ENCODE measurements at places on chromosomes 1 and 21.

DNA sequence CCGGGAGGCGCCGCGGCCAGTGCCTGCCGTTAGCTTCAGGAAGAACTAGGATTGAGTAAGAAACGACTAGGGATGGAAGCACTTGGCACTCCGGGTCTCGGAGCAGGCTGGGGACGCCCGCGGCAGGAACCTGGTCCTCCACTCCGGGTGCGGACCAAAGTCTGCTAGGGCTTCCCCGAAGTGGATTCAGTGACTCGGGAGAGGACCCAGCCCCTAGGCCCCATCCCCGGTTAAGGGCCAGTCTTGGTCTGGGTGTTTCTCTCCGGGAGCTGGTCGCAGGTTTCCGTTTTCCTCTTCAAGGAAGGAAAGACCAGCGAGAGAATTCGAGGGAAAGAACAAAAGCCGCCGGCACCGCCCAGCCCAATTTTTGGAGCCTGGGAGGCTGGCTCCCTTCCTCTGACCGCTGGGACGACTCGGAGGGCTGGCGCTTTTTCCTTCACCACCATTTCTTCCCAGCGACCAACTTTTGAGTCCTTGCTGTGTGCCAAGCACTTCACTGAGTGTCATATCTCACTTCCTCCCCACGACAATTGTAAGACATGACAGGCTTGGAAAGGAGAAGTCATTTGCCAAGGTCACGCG lies 16.8 kb upstream of the STMN1 start:
- no peak for DNase-seq

GRCh38 chr1:29543586-29543985 lies 307.3 kb downstream of the PTPRU start:
- no peak for DNase-seq

- DNase-seq: no peak
Measured at GRCh38 chr1:77484334-77484733, 198.1 kb downstream of the ZZZ3 start.

DNA sequence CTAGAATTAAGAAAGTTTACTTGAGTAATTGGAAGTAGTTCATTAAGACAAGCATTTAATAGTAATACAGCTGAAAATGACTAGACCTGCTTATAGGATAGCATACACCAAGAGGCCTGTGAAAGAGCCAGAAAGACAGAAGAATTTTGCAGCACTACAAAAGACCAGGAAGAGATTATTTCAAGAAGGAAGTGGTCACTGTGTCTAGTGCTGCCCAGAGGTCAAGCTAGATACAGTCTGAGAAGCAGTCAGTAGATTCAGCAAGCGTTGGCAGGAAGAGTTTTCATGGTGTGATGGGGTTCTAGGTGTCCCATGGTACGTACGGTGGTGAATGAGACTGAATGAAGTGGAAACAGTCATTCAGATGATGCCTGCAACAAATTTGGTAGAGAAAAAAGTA lies 31.5 kb downstream of the RGS8 start:
- DNase-seq: no peak

DNA sequence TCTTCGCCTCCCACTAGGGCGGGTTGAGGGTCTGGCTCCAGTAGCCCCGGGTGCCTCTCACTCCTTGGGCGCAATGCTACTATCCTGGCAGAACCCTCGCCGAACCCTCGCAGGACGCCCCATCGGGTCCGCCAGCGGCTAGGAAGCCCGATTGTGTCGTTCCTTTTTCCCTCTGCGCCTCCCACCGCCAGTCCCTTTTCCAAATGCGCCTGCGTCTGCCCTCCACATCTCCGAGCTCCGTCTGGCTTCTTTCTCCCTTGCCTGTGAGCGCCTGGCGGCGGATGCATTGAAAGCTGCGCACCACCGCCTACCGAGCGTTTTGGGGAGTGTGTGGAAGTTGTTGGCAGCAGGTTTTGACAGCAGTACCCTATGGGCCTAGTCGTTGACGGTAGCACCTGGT lies 1.0 kb upstream of the DIRAS3 start:
- no peak for DNase-seq

- no peak for DNase-seq
Measured at GRCh38 chr1:58466630-58467241, 79.8 kb downstream of the OMA1 start.

DNA sequence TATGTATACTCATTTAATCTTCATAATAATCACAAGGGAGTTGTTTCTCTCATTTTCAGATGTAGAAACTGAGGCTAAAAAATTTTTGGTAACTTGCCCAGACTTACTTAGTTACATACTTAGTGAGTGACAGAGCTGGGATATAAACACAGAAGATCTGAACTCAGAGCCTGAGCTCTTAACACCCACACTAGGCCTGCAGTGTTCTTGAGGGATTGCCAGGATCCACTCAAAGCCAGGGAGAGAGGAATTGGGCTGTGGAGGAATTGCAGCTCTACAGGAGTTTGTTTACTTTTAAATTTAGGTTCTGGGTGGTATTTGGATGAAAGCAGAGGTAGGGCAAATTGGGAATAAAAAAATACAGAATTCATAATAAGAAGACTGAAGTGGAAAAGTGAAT lies 515.1 kb upstream of the PLXNA2 start:
- no peak for DNase-seq

DNA sequence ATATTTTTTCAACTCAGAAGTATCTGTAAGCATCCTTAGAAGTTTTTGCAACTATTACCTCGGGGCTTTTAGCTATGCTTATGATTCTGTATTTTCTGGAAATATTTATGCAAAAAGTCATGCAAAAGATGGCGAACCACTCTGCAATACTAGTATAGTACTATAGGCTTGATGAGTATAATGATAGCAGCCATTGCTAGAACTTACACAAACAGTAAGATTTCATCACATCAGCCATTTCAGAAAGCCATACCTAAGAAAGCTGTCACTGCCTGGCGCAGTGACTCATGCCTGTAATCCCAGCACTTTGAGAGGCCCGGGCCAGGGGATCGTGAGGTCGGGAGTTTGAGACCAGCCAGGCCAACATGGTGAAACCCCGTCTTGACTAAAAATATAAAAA lies 227.1 kb downstream of the LRRC7 start:
- no peak for DNase-seq

DNA sequence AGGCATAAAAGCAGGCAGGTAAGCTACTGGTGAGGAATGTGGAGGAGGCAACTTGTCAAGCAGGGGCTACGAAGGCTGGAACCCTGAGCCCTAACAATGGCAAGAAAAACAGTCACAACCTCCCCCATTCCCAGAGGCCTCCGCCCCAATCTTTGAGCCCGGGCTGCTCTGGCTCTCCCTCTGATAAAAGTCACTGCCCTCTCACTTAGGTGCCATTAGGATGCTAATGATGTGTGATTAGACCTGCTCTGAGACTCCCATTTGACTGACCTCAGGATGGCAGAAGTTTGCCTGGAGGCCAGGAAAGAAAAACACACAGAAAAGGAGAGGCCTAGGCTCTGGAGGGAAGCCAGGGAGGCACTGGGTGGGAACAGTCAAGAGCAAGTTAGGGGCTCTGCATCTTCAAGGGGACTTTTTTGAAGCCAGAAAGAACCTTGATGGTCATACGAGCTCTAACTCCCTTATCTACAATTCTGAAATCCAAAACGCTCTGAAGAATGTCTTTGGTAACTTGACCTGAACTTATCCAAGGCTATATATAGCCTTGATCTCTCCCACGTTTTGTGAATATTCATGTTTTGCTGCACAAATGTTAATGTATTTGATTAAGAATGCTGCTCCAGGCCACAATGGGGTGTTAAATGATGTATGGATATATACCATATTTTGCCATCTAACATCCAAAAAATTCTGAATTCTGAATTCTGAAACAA lies 98.9 kb downstream of the TRABD2B start:
- no peak for DNase-seq

Data from stimulated activated naive CD4-positive, alpha-beta T cell (primary cell).